Progenitor cell of endocrine pancreas (in vitro differentiated cells): ENCODE measurements at places on chromosomes 3 and 15. TPM values are rescaled to one million over a fixed set of nuclear protein-coding genes. Genes with fewer than 3 reads are reported as not detected.
A peak's percentile ranks its signal among the peaks of the same experiment; 100 is the strongest.

- H3K36me3 ChIP-seq, result peaks cover 4% of the 10 kb centered on the region
- no peak overlapping the region for H3K4me3 ChIP-seq
- H3K27ac ChIP-seq, result no peak overlapping the region
- no peak for DNase-seq
- H3K4me1 ChIP-seq, result peaks cover 2% of the 10 kb centered on the region
Measured at GRCh38 chr15:90765966-90766365, 48.8 kb downstream of the BLM start.

DNA sequence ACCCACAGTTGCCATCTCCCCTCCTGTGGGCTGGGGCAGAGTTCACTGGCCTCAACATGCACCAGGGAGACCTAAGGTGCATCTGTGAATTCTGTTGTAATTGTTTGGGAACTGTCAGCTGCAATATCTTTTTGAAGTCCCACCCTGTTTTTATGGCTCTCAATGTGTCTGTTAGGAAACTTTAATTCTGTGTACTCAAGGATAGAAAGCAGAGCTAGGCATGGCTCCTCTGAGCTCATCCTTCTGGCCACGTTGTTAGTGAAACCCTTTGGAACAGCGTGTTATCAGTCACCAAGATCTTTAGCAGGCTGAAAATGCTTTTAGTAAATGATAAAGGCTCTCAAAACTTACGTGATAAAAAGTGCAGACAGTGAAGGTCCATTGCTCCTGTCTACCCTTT is 33.6 kb upstream of the MTMR10 start:
- H3K27ac ChIP-seq, result peak overlapping the region; percentile 92
- no peaks in the 10 kb centered on the region for H3K36me3 ChIP-seq
- no peak overlapping the region for H3K4me3 ChIP-seq
- no peaks in the 10 kb centered on the region for H3K27me3 ChIP-seq

DNA sequence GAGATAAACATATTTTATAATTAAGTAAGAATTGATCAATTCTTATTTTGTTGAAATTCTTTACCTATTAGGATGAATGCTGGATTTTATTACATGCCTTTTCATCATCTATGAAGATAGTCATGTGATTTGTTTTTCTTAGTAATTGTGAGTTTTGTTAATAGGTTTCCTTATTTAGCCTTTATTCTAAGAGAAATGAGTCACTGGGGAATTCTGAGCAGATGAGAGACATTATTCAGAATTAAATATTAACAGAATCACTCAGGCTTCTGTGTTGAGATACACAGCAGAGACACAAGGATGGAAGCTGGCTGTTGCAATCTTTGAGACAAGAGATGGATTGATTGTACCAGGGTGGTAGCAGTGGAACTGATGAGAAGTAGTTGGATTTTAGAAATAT is 7.4 kb upstream of the ANO10 start:
- DNase-seq, result no peak
- H3K36me3 ChIP-seq, result no peaks in the 10 kb centered on the region
- H3K4me1 ChIP-seq, result peaks cover 3% of the 10 kb centered on the region
- no peak overlapping the region for H3K27ac ChIP-seq
- no peaks in the 10 kb centered on the region for H3K27me3 ChIP-seq

- H3K27me3 ChIP-seq, result no peaks in the 10 kb centered on the region
- DNase-seq, result no peak
- H3K4me1 ChIP-seq, result peaks cover 43% of the 10 kb centered on the region
- H3K4me3 ChIP-seq, result no peak overlapping the region
Measured at GRCh38 chr3:71251156-71251775, 332.3 kb downstream of the FOXP1 start.

The CCRL2 gene
- not detected in 2 replicates for total RNA-seq

DNA sequence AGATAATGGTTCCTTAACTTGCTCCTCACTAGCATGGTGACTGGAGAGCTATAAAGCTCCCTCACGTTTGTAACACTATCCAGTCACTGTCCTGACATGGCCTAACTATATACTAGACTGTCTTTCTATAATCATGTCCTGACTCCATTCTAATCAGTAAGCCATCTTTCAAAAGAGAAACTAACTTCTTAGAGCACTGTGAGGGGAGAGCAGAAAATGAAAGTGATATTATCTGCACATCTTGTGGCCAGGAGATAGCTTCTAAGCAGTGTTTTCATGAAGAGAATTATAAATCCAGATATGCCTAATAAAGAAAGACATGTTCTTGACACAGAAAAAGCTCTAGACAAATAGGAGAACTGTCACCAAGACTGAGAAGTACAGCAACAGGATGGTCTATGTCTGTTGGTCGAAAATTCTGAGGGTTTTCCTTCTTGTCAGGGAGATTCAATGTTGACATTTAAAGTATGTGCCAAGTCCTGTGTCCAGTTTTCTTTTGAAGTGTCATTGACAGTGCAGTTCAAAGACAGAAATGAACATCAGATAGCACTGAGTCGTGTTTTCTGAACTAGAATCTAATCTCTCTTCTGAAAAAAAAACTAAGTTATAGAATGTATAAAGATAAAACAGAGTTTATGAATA is 230.6 kb upstream of the PEX5L start:
- H3K36me3 ChIP-seq, result no peaks in the 10 kb centered on the region
- no peaks in the 10 kb centered on the region for H3K27me3 ChIP-seq
- no peak overlapping the region for H3K4me3 ChIP-seq
- no peaks in the 10 kb centered on the region for H3K4me1 ChIP-seq
- DNase-seq, result no peak
- H3K27ac ChIP-seq, result no peak overlapping the region

The PLXND1 gene
- 17.6 and 18.0 TPM in 2 replicates for total RNA-seq

DNA sequence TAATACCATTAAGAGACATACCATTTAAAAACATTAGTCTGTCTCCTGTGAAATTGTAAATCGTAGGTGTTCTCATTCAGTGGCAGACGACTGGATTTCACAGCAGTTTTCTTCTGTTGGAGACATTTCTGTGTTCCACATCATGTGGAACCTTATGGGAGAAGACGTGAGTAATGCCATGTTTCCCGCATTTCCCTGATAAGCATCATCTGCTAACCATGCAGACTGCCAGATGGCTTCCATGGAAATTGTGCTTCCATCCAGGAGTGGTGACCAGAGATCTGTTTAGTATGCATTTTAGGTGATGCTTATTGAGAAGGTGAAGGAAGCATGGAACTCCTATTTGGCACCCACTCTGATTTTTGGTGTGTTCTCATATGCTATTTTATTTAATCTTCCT is 28.4 kb upstream of the ST3GAL6 start:
- peak overlapping the region; percentile 97 for H3K4me3 ChIP-seq
- DNase-seq, result no peak
- no peak overlapping the region for H3K27ac ChIP-seq
- no peaks in the 10 kb centered on the region for H3K27me3 ChIP-seq
- H3K4me1 ChIP-seq, result peaks cover 46% of the 10 kb centered on the region

- no peak overlapping the region for H3K27ac ChIP-seq
- H3K27me3 ChIP-seq, result no peaks in the 10 kb centered on the region
- H3K4me1 ChIP-seq, result no peaks in the 10 kb centered on the region
Measured at GRCh38 chr3:21533002-21533401, 218.0 kb downstream of the ZNF385D start.

DNA sequence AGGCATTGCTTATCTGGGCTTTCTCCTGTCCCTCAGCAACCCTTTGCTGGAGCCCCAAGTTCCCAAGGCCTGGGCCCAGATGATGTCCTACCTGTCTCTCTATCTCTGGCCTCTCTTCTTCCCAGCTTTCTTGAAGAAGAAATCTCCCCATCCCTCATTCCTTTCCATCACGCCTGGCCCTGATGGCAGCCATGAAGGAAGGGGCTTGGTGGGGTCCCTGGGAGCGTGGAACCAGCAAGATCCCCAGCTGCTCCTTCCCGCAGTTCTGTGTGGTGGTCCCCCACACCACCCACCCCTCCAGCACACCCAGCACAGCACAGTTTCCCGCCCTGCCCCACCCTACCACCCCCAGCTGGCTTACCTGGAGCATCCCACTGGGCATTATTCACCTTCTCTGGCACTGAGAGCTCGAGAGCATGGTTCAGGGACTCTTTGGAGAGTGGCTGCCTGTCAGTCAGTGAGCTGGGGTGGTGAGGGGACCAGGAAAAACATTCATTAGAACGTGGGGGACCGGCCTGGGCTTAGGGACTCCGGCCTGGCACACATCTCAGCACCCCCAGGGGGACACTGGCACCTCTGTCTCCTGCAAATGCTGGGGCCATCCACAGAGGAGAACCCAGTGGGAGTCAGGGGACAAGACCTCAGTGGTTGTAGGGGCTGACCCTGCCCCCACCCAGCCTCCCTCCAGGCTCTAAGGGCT is 26.6 kb downstream of the ACSBG1 start:
- no peaks in the 10 kb centered on the region for H3K36me3 ChIP-seq
- no peak overlapping the region for H3K4me3 ChIP-seq
- H3K4me1 ChIP-seq, result peaks cover 22% of the 10 kb centered on the region
- peak overlapping the region; percentile 73 for H3K27ac ChIP-seq
- DNase-seq, result no peak
- peaks cover 7% of the 10 kb centered on the region for H3K27me3 ChIP-seq

DNA sequence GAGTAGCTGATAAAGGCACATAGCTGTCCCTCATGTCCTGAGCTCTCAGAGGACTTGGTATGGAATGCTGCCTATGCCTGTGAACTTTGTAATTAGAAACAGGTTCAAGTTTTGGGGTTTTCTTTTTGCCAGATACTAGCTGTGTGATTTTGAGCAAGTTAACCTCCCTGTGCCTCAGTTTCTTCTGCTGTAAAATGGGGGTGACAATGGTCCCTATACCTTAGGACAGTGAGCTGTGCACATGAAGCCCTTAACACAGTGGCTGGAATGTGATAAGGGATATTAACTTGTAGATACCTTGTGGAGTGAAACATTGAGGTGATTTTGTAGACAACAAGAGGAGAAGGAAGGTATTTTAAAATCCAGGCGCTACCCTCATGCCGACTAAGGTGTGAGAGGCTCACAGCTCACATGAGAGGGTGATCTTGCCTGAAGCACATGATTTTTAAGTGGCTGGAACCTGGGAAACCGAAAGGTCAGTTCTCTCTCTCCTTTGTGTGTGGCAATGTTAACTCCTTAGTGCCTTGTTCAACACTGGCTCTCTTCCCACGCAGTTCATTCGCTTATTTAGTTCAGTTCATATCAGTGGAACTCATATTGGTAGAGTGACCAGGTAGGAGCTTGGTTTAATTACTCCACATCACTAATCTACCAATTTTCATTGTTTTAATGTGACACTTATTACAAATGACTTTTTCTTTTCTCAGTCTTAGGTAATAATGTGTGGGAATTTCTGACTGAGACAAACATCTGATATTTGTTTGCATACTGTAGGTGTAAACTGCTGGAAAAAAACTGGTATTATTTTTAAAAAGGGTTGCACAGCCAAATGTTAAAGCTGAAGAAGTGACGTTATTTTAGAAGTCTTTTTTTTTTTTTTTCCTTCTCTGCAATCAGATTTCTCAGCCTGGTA is 236.2 kb downstream of the ITPR1 start:
- H3K27ac ChIP-seq, result no peak overlapping the region
- H3K36me3 ChIP-seq, result no peaks in the 10 kb centered on the region
- H3K4me1 ChIP-seq, result peaks cover 5% of the 10 kb centered on the region
- H3K4me3 ChIP-seq, result no peak overlapping the region

DNA sequence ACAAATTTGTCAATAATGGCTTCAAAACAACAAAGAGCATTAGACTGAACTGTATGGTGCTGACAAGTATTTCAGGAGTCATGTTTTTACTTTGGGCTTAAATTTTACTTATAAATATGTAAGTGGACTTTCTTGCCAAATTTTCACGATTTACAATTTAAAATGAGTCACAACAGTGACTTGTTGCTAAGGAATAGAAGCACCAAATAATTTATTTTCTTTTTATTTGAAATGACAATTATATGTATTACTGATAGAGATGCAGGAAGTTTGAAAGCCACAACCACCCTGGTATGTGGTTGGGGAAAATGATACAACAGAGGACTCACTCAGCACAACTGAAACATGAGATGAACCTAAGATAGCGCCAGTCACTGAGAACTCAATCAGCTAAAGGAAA is 90.3 kb downstream of the FMN1 start:
- H3K27me3 ChIP-seq, result peaks cover 86% of the 10 kb centered on the region
- no peak for DNase-seq
- H3K27ac ChIP-seq, result no peak overlapping the region
- H3K36me3 ChIP-seq, result no peaks in the 10 kb centered on the region

The ACKR2 gene
- total RNA-seq, result 0.60 and 0.78 TPM in 2 replicates

The MAP6D1 gene
- 1.9 and 2.4 TPM in 2 replicates for total RNA-seq

GRCh38 chr3:104717828-104718196 is 648.9 kb upstream of the ALCAM start:
- no peaks in the 10 kb centered on the region for H3K4me1 ChIP-seq
- H3K36me3 ChIP-seq, result no peaks in the 10 kb centered on the region
- H3K27ac ChIP-seq, result no peak overlapping the region
- no peak for DNase-seq

DNA sequence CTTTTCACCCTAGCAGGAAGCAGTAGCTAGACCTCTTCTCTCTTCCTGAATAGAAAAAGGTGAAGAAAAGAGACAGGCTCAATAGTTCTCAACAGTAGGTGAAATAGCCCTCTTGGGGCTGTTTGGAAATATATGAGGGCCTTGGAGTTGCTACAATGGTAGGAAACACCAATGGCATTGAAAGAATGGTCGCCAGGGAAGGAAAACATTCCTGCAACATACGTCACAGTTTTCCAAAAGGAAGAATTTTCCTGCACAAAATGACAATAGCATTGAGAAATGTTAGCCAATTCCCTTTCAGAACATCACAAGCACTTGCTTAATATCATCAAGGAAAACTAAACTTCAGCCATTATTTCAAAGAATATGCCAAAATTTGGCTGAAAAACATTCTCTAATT is 484.5 kb downstream of the IGSF11 start:
- H3K4me1 ChIP-seq, result peaks cover 21% of the 10 kb centered on the region
- no peak overlapping the region for H3K27ac ChIP-seq
- H3K27me3 ChIP-seq, result no peaks in the 10 kb centered on the region
- no peak overlapping the region for H3K4me3 ChIP-seq

GRCh38 chr3:3503411-3503810 is 295.8 kb upstream of the LRRN1 start:
- peaks cover 10% of the 10 kb centered on the region for H3K4me1 ChIP-seq
- H3K36me3 ChIP-seq, result no peaks in the 10 kb centered on the region
- peaks cover 6% of the 10 kb centered on the region for H3K27me3 ChIP-seq
- no peak overlapping the region for H3K4me3 ChIP-seq
- DNase-seq, result no peak

- H3K4me3 ChIP-seq, result no peak overlapping the region
- no peaks in the 10 kb centered on the region for H3K4me1 ChIP-seq
- DNase-seq, result no peak
- H3K27me3 ChIP-seq, result no peaks in the 10 kb centered on the region
- no peak overlapping the region for H3K27ac ChIP-seq
- no peaks in the 10 kb centered on the region for H3K36me3 ChIP-seq
Measured at GRCh38 chr3:120526011-120526870, 69.9 kb upstream of the NDUFB4 start.

GRCh38 chr3:149623824-149624223 is 34.0 kb downstream of the WWTR1 start:
- H3K4me1 ChIP-seq, result peaks cover 2% of the 10 kb centered on the region
- peaks cover 3% of the 10 kb centered on the region for H3K36me3 ChIP-seq
- no peak overlapping the region for H3K27ac ChIP-seq
- no peaks in the 10 kb centered on the region for H3K27me3 ChIP-seq

- no peak for DNase-seq
- H3K27me3 ChIP-seq, result peaks cover 21% of the 10 kb centered on the region
- H3K4me1 ChIP-seq, result no peaks in the 10 kb centered on the region
- no peak overlapping the region for H3K4me3 ChIP-seq
- H3K36me3 ChIP-seq, result no peaks in the 10 kb centered on the region
- no peak overlapping the region for H3K27ac ChIP-seq
Measured at GRCh38 chr3:54274607-54275006, 152.3 kb downstream of the CACNA2D3 start.

GRCh38 chr3:18179521-18179920 is 245.6 kb downstream of the SATB1 start:
- no peak for DNase-seq
- no peaks in the 10 kb centered on the region for H3K27me3 ChIP-seq
- H3K4me1 ChIP-seq, result peaks cover 3% of the 10 kb centered on the region
- H3K4me3 ChIP-seq, result no peak overlapping the region

GRCh38 chr15:37682304-37682703 is 252.1 kb upstream of the TMCO5A start:
- peaks cover 4% of the 10 kb centered on the region for H3K36me3 ChIP-seq
- peaks cover 10% of the 10 kb centered on the region for H3K27me3 ChIP-seq
- no peak overlapping the region for H3K4me3 ChIP-seq
- no peak overlapping the region for H3K27ac ChIP-seq
- DNase-seq, result no peak
